ENCODE measurements at places on chromosomes 7 and 10. TPM values are rescaled to one million over a fixed set of nuclear protein-coding genes. Genes with fewer than 3 reads are reported as not detected.

TWIST1 gene
- 2.4 TPM for total RNA-seq

GRCh38 chr10:63825111-63825510 is 303.9 kb downstream of the REEP3 start:
- H3K27ac ChIP-seq: no peak overlapping the region
- H3K27me3 ChIP-seq: peaks cover 26% of the 10 kb centered on the region
- no peak for DNase-seq

GRCh38 chr10:3066317-3067117 is 831 bp upstream of the PFKP start:
- no peak for DNase-seq
- peaks cover 23% of the 10 kb centered on the region for H3K4me1 ChIP-seq
- peaks cover 44% of the 10 kb centered on the region for H3K36me3 ChIP-seq
- no peaks in the 10 kb centered on the region for H3K27me3 ChIP-seq

ADAM12 gene
- total RNA-seq: not detected

ELAPOR2 gene
- 0.68 TPM for total RNA-seq

HNRNPH3 gene
- 170 TPM for total RNA-seq

TDRD1 gene
- not detected for total RNA-seq

- H3K36me3 ChIP-seq: peaks cover 19% of the 10 kb centered on the region
- H3K27ac ChIP-seq: peak overlapping the region; percentile 5
- no peak for DNase-seq
- peaks cover 17% of the 10 kb centered on the region for H3K4me1 ChIP-seq
- no peak overlapping the region for H3K4me3 ChIP-seq
- no peaks in the 10 kb centered on the region for H3K27me3 ChIP-seq
Measured at GRCh38 chr7:12226756-12227155, 15.7 kb downstream of the TMEM106B start.

- peaks cover 40% of the 10 kb centered on the region for H3K4me1 ChIP-seq
- H3K36me3 ChIP-seq: peaks cover 21% of the 10 kb centered on the region
- H3K27ac ChIP-seq: no peak overlapping the region
- H3K27me3 ChIP-seq: no peaks in the 10 kb centered on the region
- no peak for DNase-seq
- no peak overlapping the region for H3K4me3 ChIP-seq
Measured at GRCh38 chr7:129872054-129872453, 80.7 kb downstream of the UBE2H start.

- H3K36me3 ChIP-seq: no peaks in the 10 kb centered on the region
- H3K27ac ChIP-seq: peak overlapping the region; percentile 57
- H3K27me3 ChIP-seq: no peaks in the 10 kb centered on the region
- DNase-seq: no peak
- peaks cover 26% of the 10 kb centered on the region for H3K4me1 ChIP-seq
Measured at GRCh38 chr7:46589286-46589685, 668.2 kb upstream of the IGFBP3 start.

- no peaks in the 10 kb centered on the region for H3K4me1 ChIP-seq
- no peaks in the 10 kb centered on the region for H3K27me3 ChIP-seq
- no peak overlapping the region for H3K4me3 ChIP-seq
- no peaks in the 10 kb centered on the region for H3K36me3 ChIP-seq
- no peak overlapping the region for H3K27ac ChIP-seq
Measured at GRCh38 chr7:112122798-112123197, 83.4 kb downstream of the DOCK4 start.

DNA sequence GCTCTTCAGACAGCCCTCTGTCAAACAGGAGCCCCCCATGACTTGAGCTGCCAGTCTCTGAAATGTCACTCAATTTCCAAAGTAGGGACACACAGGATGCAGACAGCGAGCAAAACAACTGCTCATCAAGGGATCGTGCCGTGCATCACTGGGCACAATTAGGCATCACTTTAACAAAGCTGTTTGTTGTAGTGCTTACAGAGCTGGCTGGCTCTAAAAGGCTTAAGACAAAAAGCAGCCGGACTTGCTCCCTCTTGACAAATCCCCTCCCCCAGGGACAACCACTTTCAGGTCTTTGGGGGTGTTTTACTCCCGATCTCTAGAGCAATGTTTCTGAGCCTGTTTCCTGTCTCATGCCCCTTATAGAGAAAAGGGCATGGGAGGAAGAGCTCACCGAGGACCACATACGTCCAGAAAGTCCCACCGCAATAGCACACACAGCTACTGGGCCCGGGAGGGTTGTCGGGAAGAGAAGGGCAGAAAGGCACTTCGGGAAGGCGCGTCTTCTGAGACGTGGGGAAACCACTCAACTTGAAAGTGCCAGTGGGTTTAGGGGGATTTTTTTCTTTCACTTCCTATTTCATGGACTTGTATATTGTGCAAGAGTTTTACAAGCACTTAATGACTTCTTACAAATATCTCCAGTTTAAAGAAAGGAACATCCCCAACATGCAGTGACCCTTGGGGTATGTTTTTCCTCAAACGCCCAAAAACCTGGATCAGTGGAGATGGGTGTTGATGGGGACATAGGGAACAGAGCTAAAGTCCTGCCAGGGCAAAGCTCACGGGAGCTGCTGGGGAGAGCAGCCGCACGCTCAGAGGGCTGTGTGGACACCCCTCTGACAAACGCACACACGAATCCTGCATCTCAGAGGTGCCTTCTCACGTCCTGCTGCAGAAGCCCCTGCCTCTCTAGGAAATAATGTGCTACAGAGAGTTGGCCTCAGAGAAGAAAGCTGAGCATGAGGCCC is 27.1 kb downstream of the LRRC20 start:
- no peaks in the 10 kb centered on the region for H3K36me3 ChIP-seq
- H3K4me3 ChIP-seq: no peak overlapping the region
- H3K27ac ChIP-seq: no peak overlapping the region
- H3K4me1 ChIP-seq: peaks cover 10% of the 10 kb centered on the region
- DNase-seq: no peak
- no peaks in the 10 kb centered on the region for H3K27me3 ChIP-seq

GRCh38 chr10:17430647-17431355 is 23.6 kb downstream of the ST8SIA6 start:
- peaks cover 16% of the 10 kb centered on the region for H3K4me1 ChIP-seq
- peaks cover 39% of the 10 kb centered on the region for H3K27me3 ChIP-seq
- no peak overlapping the region for H3K27ac ChIP-seq
- H3K36me3 ChIP-seq: no peaks in the 10 kb centered on the region

GRCh38 chr7:36984710-36985312 is 260.5 kb upstream of the AOAH start:
- H3K27ac ChIP-seq: no peak overlapping the region
- peaks cover 8% of the 10 kb centered on the region for H3K4me1 ChIP-seq
- no peak for DNase-seq
- H3K36me3 ChIP-seq: no peaks in the 10 kb centered on the region
- H3K27me3 ChIP-seq: peaks cover 55% of the 10 kb centered on the region
- H3K4me3 ChIP-seq: no peak overlapping the region

GRCh38 chr10:44832595-44833390 is 78.3 kb upstream of the TMEM72 start:
- no peaks in the 10 kb centered on the region for H3K36me3 ChIP-seq
- no peak for DNase-seq
- no peaks in the 10 kb centered on the region for H3K27me3 ChIP-seq
- no peak overlapping the region for H3K4me3 ChIP-seq

DNA sequence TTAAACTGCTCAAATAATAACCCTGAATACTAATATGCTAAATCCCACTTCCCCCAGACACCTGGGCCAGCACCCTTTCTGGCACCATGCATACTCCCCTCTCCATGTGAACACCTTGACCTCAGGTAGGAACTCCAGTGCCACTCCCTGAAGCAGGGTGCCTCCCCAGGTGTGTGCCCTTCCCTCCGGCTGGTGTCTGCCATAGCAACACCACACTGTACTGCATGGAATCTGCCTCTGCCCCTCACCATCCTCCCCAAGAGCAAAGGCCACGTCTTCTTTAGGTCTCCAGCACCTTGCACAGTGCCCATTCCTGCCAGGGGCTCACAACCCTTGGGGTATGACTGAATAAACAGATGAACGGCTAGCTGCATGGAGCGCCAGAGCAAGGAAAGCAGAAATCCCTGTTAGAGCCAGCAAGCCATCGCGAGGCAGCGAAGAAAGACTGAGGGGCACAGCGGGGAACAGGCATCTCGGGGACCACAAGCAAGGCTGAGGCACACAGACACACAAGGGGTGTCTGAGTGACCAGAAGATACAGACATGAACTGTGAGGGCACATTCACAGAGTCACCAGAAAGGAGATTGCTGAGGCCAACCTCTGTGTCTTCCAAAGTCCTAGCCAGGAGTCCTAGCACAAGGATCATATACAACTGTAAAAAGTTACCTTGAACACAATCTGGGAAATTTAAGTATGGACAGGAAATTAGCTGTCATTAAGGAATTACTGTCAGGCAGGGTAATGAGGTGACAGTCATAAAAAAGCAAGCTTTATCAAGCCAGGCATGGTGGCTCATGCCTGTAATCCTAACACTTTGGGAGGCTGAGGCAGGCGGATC is 25.7 kb downstream of the COBL start:
- DNase-seq: no peak
- no peaks in the 10 kb centered on the region for H3K36me3 ChIP-seq
- H3K4me1 ChIP-seq: peaks cover 49% of the 10 kb centered on the region
- H3K27me3 ChIP-seq: no peaks in the 10 kb centered on the region
- H3K27ac ChIP-seq: no peak overlapping the region

- no peak for DNase-seq
- no peak overlapping the region for H3K4me3 ChIP-seq
- no peak overlapping the region for H3K27ac ChIP-seq
- peaks cover 68% of the 10 kb centered on the region for H3K27me3 ChIP-seq
- H3K36me3 ChIP-seq: no peaks in the 10 kb centered on the region
- peaks cover 9% of the 10 kb centered on the region for H3K4me1 ChIP-seq
Measured at GRCh38 chr10:12636571-12636970, 287.2 kb downstream of the CAMK1D start.

GRCh38 chr10:10165415-10165814 is 852.3 kb upstream of the CELF2 start:
- H3K4me1 ChIP-seq: no peaks in the 10 kb centered on the region
- H3K27ac ChIP-seq: no peak overlapping the region
- DNase-seq: no peak

DNA sequence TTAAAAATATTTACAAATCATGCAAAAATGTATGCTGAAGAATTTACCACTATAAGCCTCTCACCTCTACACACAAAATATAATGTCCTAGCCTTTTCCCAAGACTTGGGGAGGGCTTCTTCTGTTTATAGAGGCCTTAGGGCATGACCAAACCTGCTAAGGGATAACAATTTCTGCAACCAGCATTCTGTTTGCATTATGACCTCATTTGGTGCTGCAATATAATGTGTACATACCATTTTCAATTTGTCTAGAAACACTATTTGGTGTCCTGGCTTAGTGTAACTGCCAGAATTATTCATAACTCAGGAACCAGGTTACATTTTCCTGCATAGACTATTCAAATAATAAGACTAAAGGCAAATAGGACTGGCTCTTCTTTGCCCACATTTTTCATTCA is 446.6 kb upstream of the SORCS1 start:
- DNase-seq: no peak
- no peaks in the 10 kb centered on the region for H3K4me1 ChIP-seq
- H3K27ac ChIP-seq: no peak overlapping the region
- no peaks in the 10 kb centered on the region for H3K36me3 ChIP-seq
- H3K27me3 ChIP-seq: no peaks in the 10 kb centered on the region

- peaks cover 9% of the 10 kb centered on the region for H3K4me1 ChIP-seq
- H3K27me3 ChIP-seq: peaks cover 16% of the 10 kb centered on the region
- H3K4me3 ChIP-seq: no peak overlapping the region
- no peak overlapping the region for H3K27ac ChIP-seq
- no peak for DNase-seq
Measured at GRCh38 chr10:104328646-104328895, 9.7 kb downstream of the ITPRIP start.

- no peak for DNase-seq
- H3K27me3 ChIP-seq: no peaks in the 10 kb centered on the region
- no peak overlapping the region for H3K4me3 ChIP-seq
- H3K36me3 ChIP-seq: peaks cover 27% of the 10 kb centered on the region
Measured at GRCh38 chr7:55983537-55983936, 19.2 kb downstream of the NIPSNAP2 start.

PON3 gene
- total RNA-seq: 6.5 TPM

Data from Calu3 (cell line).